Activated CD4-positive, alpha-beta memory T cell treated with anti-CD3 and anti-CD28 coated beads for 36 hours (primary cell): ENCODE measurements at places on chromosomes 6 and 20. TPM values are rescaled to one million over a fixed set of nuclear protein-coding genes. Genes with fewer than 3 reads are reported as not detected.

The LY86 gene
- total RNA-seq = 0.64 TPM

The MUCL3 gene
- not detected for total RNA-seq

The TRAPPC3L gene
- total RNA-seq = not detected

The RAMACL gene
- total RNA-seq = 0.31 TPM

The FHL5 gene
- total RNA-seq = not detected

The DLK2 gene
- total RNA-seq = 1.6 TPM

The OR2H2 gene
- not detected for total RNA-seq

The NXT1 gene
- total RNA-seq = 39.3 TPM

The PLCB4 gene
- total RNA-seq = not detected

The CEBPB gene
- total RNA-seq = 53.3 TPM

The CASS4 gene
- 7.8 TPM for total RNA-seq

The MACROD2 gene
- not detected for total RNA-seq

The HLA-DQA1 gene
- total RNA-seq = 0.97 TPM

The FYN gene
- 353 TPM for total RNA-seq

The TSPO2 gene
- total RNA-seq = not detected

The JAG1 gene
- total RNA-seq = 0.40 TPM

The FAXC gene
- total RNA-seq = not detected

The EYA2 gene
- not detected for total RNA-seq

The UBE2V1 gene
- 167 TPM for total RNA-seq

The GSTA3 gene
- not detected for total RNA-seq

The ASIP gene
- total RNA-seq = not detected
